ENCODE measurements at places on chromosomes 7 and 10. TPM values are rescaled to one million over a fixed set of nuclear protein-coding genes. Genes with fewer than 3 reads are reported as not detected.

- DNase-seq: no peak
Observed at GRCh38 chr7:105875505-105875904, 894 bp downstream of the ATXN7L1 start.

DNA sequence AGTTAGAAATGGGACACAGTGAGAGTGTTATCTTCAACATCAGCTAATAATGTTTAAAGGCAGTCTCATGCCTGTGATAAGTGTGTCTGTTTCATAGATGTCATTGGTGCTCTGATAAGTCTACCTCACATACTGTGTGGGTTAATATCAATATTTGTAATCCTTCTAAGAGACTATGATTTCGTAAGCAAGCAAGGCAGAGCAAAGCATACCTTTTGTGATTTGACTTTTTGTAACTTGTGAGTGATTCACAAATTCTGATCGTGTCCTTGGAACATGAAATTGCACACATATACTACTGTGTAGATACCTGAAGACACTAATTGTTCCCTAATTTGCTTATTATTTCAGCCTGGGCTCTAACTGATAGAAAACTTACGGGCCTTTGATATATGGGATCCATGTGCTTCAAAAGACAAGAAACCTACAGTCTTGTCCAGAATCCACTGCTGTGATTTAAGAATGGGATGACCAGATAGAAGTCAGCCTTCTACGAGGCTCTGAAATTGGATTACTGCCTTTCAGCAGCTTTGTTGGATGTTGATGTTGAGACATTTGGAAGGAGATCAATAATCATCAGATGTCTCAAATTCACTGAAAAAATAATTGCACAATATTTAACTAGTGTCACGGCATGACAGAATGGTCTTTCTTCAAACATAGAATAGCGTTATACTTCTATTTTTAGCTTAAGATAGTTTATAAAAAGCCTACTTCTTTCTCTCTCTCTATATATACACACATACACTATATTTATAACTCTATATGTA lies 63.2 kb upstream of the KLF6 start:
- DNase-seq: no peak

DNA sequence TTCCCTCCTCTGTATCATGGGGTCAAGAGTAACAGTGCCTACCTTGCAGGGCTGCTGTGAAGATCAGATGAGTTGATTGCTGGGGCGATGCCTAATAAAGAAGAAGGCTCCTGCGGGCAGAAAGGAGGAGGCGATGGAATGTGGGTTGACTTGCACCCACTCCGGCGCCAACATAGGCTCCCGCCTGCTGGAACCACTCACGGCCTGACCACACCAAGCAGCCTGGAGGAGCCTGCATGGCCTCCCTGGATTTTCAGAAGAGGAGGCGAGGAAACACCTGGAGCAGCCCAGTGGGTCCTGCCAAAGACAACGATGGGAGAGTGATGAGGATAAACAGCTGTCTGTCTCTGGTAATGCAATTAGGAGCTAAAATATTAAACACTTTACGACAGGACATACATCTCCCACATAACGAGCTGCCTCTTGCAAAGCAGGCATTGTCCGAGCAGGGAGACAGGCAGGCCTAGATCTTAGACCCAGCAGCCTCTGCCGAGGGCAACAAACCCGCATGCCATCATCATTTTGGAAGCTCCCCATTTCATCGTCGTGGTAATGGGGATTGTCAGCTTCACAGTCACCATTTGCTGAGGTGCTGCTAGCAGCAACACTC lies 302.9 kb upstream of the ZMIZ1 start:
- DNase-seq: no peak

The JCAD gene
- 35.2 TPM for polyA plus RNA-seq

The JMJD1C gene
- polyA plus RNA-seq: 27.8 TPM
